ENCODE measurements at places on chromosomes 12 and 14.

GRCh38 chr14:31703056-31703455 is 141.9 kb downstream of the NUBPL start:
- no peak for DNase-seq

- no peak for DNase-seq
Measured at GRCh38 chr14:90281261-90281660, 24.9 kb downstream of the PSMC1 start.

DNA sequence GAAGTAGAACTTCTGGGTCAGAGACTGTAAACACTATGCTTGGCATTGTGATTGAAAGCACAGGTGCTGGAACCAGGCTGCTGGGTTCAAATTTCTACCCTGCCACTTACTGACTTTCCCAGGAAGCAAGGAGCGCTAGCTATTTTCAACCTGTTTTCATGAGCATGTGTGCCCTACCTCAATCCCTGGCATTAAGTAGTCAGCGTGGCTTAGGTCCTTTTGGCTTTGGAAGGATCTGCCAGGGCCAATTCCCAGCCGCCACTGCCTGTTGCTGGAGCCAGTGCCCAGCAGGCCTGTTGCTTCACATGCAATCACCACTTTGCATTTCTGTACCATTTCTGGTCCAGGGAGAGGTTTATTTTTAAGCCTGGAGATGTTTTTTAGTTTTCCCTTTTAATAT is 196.3 kb downstream of the TRHDE start:
- DNase-seq: no peak

GRCh38 chr12:30144777-30145683 is 361.3 kb upstream of the TMTC1 start:
- no peak for DNase-seq

GRCh38 chr12:113194971-113195391 is 9.5 kb downstream of the RITA1 start:
- no peak for DNase-seq

- DNase-seq: no peak
Measured at GRCh38 chr14:32826404-32827082, 112.1 kb upstream of the NPAS3 start.
